ENCODE measurements at places on chromosomes 16 and 17. TPM values are rescaled to one million over a fixed set of nuclear protein-coding genes. Genes with fewer than 3 reads are reported as not detected.
A peak's percentile ranks its signal among the peaks of the same experiment; 100 is the strongest.

Gene ASPHD1
- total RNA-seq = not detected

Gene GRAP
- 20.2 TPM for total RNA-seq

Gene SSTR5
- not detected for total RNA-seq

Gene CSH2
- total RNA-seq = not detected

Gene EFNB3
- not detected for total RNA-seq

Gene NUPR1
- total RNA-seq = 15.3 TPM

Gene FAM234A
- total RNA-seq = 328 TPM

Gene SCO1
- total RNA-seq = 34.4 TPM

Gene C17orf100
- total RNA-seq = not detected

Gene CHST6
- total RNA-seq = 3.0 TPM

Gene BTBD17
- total RNA-seq = not detected

Gene TELO2
- 98.1 TPM for total RNA-seq

Gene C16orf86
- total RNA-seq = 0.60 TPM

Gene MYH13
- total RNA-seq = 0.16 TPM

Gene ADAD2
- not detected for total RNA-seq

- no peak for DNase-seq
Observed at GRCh38 chr16:2196162-2196980, at the start of gene CASKIN1. Gene CASKIN1 (minus strand): TSS chr16:2196605. CDS start chr16:2196432, 173 bp downstream.

DNA sequence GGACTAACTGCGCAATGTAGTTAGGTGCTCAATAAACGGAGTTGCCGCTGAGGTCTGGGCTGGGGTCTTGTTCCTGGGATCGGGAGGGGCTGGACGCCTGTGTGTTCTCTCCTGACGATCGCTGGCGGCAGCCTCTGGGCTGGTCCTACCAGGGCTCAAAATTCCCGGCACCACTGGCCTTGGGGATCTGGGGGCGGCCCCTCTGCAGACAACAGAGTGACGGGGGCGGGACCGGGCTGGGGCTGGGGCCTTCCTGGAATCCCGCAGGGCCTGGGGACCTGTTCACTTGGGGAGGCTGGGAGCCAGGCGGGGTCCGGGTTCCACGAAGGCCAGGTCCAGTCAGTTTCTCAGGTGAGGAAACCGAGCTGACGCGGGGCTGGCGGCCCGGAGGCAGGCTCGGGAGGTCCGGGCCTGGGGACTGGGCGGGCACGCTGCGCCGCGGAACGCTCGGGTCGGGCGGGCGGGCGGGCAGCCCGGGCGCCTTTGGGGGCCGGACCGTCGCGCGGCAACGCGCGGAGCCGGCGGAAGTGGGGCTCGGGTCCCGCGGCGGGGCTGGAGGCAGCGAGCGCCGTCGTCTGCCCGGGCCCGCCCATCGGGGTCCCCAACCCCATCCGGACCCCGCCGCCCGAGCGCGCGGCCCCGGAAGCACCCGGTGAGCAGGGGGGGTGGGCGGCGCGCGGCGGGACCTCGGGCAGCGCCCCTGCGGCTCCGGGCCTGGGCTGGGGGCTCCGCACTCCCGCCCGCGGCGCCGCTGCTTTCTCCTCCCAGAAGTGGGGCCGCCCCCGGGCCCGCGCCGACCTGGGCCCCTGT, at the start of gene PIGQ:
PIGQ (plus strand) TSS at position 524 of the 810 bp plus-strand sequence. CDS start 4,107 bp downstream, outside the sequence.
- DNase-seq = peak; percentile 63

GRCh38 chr17:75459590-75460267, 3.3 kb downstream of the TMEM94 start:
- peak; percentile 63 for DNase-seq

- DNase-seq = no peak
Observed at GRCh38 chr17:43753493-43754129, 5.0 kb downstream of the SOST start.

- DNase-seq = no peak
Observed at GRCh38 chr17:14048169-14048568, 21.1 kb upstream of the COX10 start.

GRCh38 chr16:1790611-1791255, 2.8 kb downstream of the IGFALS start:
- DNase-seq = no peak

GRCh38 chr17:44079877-44080821, 9.6 kb downstream of the G6PC3 start:
- no peak for DNase-seq

DNA sequence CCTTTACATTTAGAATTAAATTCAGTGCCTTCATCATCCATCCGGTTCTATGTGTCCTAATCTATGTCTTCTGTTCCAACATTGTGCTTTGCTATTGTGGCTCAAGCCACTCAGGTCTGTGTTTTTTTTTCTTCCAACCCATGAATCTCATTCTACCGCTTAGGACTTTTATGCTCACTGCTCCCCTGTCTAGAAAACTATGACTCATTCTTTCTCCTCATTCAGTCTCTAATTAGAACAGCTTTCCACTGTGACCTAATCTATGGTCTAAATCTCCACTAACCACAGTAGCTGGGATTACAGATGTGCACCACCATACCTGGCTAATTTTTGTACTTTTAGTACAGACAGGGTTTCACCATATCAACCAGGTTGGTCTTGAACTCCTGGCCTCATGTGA, 418.7 kb downstream of the KCNJ2 start:
- DNase-seq = no peak

GRCh38 chr16:68564382-68564985, 25.4 kb downstream of the ZFP90 start:
- no peak for DNase-seq

DNA sequence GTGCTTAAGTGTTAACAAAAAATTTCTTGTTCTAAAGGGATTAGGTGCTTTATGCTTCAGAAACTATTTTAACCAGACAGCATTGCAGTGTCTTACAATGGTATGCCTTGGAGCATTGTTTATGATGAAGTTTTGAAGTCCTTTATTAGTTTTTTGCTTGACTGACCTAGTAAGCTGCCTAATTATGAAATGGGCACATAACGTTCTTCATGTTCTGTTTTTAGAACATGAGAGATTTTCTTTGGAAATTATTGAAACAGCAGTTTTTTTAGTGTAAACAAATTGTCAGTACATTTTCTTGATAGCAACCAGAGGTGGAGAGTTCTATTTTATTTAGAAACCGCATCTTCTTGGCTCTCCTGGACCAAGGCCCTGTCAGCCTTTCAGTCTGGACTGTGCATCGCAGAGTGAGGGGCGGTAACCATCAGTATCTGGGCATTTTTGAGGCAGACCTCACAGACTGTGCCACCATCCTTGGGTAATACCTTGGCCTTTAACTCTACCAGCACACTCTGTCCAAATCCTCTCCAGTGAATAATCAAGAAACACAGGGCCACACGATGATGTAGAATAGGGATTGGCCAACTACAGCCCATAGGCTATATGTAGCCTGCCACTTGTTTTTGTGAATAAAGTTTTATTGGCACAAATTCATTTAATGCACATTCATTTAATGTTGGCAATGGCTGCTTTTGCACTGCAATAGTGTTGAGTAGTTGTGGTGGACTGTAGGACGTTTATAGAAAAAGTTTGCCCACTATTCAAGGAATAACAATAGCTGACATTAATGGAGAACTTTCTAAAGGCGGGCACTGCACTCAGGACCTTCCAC, 81.1 kb downstream of the VPS35L start:
- no peak for DNase-seq

GRCh38 chr16:68291227-68291626, 19.5 kb downstream of the SLC7A6OS start:
- DNase-seq = no peak

GRCh38 chr16:59887856-59888255, 1153.7 kb upstream of the GOT2 start:
- no peak for DNase-seq

DNA sequence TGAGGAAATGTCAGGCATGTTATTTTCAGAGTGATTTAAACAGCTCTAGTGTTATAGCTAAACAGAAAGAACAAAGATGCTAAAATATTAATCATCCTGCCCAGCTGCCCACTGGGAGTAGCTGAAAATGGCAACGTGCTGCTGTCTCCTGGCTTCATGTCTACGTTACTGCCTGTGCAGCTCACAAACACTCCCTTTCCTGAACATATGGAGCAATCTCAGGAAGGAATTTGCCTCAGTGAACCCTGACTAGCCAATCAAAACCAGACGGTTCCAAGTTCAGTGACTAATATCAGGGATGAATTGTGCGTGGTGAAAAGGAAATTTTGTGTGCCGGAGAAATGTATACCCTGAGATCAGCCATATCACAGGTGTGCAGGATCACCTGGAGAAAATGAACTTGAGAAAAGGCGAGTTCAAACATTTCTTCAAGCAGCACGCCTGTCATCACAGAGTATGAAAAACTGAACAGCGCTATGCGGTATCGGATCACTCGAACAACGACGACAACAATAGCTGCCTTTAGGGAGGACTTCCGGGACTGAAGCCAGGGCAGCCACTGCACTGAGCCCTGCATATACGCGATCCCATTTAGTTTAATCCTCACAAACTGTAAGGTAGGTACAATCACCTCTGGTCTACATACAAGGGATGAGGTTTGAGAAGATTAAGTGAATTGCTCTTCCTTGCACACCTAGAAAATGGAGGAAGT, 110.3 kb downstream of the STX8 start:
- no peak for DNase-seq

- no peak for DNase-seq
Observed at GRCh38 chr16:1902547-1903219, 15.5 kb downstream of the HS3ST6 start.

GRCh38 chr16:57633383-57634064, 5.1 kb downstream of the ADGRG1 start:
- no peak for DNase-seq

GRCh38 chr17:50203086-50203485, 1.7 kb upstream of the COL1A1 start:
- DNase-seq = no peak

DNA sequence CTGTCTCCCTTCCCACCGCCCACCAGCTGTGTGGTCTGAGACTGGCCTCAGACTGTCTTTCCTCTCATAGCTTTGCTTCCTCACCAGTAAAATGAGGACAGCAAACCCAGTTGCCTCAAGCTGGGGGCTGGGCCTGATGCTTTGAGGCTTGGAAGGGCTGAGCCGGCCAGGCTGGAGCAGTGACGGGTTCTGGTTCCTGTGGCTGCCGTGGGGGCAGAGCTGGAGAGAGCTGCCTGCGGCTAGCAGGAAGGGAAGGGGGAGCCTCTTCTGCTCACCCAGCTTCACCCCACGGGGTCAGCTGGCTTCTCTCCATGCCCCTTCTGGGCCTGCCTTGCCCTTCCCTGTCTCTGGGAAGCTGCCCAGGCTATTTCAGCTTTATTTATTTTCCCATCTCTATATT, 23.7 kb downstream of the LASP1 start:
- DNase-seq = peak; percentile 43

DNA sequence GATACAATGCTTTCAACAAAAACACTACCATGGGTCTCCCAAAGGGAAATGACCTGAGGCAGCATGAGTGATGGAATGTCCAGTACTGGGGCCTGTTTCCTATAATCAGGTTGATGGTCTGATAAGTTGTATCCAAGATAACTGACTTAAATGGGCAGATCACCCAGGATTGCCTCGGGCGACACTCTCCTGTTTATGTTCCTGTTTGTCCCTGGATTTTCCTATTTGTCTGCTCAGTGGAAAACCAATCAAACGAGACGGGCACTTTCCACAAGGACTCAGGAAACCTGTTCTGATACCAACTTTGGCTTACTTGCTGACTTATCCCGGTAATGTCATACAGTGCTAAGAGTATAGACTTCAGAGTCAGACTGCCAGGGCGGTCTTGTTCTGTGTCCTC, 27.4 kb downstream of the USP43 start:
- no peak for DNase-seq

DNA sequence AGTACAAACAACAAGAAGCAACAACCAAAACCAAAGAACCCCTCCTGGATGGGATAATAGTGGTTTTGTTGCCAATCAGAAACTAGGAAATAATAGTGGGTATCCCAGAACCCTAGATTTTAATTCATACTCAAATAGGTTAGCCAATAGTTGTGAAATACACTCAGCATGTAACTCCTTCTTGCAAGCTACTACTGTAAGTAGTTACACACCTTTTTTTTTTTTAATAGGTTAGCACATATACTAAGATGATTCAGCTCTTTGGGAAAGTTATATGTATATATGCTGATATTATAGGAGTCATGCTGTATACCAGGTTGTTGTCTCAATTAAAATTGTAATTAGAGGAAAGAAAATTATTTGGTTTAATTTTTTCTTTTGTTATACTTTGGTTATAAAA, 92.5 kb upstream of the HAS3 start:
- no peak for DNase-seq

- DNase-seq = no peak
Observed at GRCh38 chr16:66703406-66704215, 7.1 kb upstream of the CMTM4 start.

GRCh38 chr16:89142474-89143195, 28.9 kb upstream of the CDH15 start:
- DNase-seq = no peak

GRCh38 chr16:17817260-17817659, 346.5 kb upstream of the XYLT1 start:
- DNase-seq = no peak

- DNase-seq = no peak
Observed at GRCh38 chr16:86384263-86384649, 126.1 kb upstream of the FOXF1 start.

DNA sequence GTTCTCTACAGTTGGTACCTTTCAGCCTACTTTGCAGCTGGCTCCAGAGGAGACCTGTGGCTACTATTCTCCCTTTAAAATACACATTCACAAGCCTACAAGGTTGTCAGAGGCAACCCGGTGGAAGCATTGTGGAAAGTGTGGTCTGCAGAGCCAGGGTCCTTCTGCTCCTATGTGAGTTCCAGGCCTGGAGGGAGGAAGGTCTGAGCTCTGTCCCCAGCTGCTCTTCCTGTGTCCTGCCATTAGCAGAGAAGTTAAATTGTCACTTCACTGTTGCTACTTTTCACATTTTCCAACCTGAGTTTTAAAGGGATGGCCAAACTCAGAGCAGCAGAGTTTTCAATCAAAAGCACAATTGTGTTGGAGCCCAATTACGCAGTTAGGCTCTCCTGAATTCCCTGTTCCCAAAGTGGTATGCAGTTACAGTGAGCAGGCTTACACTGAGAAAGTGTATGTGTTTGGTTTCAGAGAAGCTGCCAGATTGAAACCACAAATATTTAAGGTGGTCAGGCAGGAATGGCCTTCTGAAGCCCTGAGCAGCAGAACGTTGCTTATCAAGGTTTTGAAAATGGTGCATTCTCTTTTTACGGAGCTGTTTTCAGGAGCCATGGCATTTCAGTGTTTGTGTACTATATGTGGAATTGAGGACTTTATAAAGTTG, 25.0 kb downstream of the MAP3K3 start:
- DNase-seq = no peak

DNA sequence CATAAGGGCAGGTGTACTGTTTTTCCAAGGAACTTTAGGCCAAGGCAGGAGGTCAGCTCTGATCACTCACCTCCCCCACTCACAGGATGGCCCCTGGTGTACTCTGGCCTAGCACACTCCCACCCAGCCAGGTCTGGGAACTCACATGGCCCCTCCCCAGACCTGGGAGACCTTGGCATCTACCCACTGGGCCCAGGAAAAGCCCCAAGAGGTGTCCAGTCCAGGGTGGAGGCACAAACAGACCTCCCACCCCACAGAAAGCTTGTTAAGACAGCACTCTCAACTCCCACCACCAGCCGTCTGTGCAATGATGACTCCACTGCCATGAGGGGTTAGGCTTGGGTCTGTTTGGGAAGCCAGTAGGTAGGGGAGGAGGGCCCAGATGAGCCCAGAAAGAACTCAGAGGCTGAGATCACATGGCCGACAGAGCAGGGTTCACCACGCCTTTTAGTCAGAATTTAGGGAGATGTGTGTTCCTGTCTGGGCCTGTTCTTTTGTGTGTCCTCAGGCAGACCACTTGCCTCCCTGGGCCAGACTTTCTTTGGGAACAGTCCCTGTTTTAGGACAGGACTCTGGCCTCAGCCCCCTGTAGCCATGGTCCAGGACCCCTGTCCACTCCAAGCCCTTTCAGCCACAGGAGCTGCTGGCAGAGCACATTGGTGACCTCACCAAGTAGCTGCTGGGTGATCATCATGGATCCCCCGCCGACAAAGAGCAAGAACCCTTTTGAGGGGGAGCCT, 12.1 kb upstream of the CBFB start:
- no peak for DNase-seq

All from transverse colon (tissue), 4 donors.